Lung microvascular endothelial cell (primary cell): ENCODE measurements at places on chromosomes 12 and 14. TPM values are rescaled to one million over a fixed set of nuclear protein-coding genes. Genes with fewer than 3 reads are reported as not detected.

PTPN21 gene
- total RNA-seq: 2.8 and 5.2 TPM in 2 replicates

TAS2R42 gene
- not detected in 2 replicates for total RNA-seq

FGF23 gene
- total RNA-seq: not detected in 2 replicates

PPP4R4 gene
- total RNA-seq: under 0.01 TPM in 1 of 2 replicates, not detected in the other

SDS gene
- total RNA-seq: not detected in 2 replicates

MEG3 gene
- total RNA-seq: 0.99 and 4.8 TPM in 2 replicates

ETFBKMT gene
- total RNA-seq: 1.7 and 2.2 TPM in 2 replicates

CD69 gene
- total RNA-seq: 0.40 and 0.44 TPM in 2 replicates

MUCL1 gene
- not detected in 2 replicates for total RNA-seq

TAS2R7 gene
- not detected in 2 replicates for total RNA-seq

TGM1 gene
- total RNA-seq: under 0.01 and 0.20 TPM in 2 replicates

NCKAP5L gene
- 6.1 and 6.9 TPM in 2 replicates for total RNA-seq

GSG1 gene
- not detected in 2 replicates for total RNA-seq

ETFRF1 gene
- 11.7 and 13.7 TPM in 2 replicates for total RNA-seq

A2ML1 gene
- total RNA-seq: not detected in 2 replicates

JPH4 gene
- total RNA-seq: not detected in 2 replicates

MIPOL1 gene
- 6.1 and 6.9 TPM in 2 replicates for total RNA-seq

CACNA1C gene
- under 0.01 and 0.44 TPM in 2 replicates for total RNA-seq

ASB2 gene
- not detected in 2 replicates for total RNA-seq
